ENCODE measurements at places on chromosomes 3 and 15.

DNA sequence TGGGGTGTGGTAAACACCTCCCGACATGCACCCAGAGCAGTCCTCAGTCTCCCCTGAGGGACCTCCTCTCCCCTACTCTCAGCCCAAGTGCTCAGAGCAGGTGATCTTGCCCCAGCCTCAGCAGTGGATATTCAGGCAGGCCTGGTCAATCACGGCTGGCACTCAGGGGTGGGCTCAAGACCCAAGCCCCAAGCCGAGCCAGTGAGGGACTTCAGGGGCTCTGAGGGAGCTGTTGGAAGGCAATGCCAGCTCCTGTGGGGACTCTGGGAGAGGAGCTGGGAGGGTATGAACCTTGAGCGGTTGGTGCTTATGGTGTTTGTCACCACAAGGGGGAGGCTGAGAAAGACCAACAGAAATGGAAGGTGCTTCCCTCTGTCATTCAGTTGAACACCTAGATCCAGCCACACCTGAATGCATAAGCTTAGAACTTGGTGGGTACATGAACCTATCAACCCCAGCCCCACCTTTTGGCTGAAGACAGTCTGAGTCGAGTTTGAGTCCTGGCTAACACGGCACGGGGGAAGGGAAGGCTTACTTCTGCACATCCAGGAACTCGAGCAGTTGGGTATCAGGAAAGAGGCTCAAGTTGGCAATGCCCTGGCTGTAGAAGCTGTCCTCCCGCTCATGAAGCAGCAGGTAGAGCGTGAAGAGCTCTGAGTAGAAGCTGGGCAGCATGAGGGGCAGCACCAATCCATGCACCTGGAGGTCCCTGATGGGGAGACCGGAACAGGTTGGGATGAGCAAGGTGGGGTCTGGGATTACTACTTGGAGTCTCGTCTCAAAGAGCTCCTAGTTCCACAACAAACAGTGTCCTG lies 19.2 kb downstream of the ALS2CL start:
- DNase-seq = no peak

DNA sequence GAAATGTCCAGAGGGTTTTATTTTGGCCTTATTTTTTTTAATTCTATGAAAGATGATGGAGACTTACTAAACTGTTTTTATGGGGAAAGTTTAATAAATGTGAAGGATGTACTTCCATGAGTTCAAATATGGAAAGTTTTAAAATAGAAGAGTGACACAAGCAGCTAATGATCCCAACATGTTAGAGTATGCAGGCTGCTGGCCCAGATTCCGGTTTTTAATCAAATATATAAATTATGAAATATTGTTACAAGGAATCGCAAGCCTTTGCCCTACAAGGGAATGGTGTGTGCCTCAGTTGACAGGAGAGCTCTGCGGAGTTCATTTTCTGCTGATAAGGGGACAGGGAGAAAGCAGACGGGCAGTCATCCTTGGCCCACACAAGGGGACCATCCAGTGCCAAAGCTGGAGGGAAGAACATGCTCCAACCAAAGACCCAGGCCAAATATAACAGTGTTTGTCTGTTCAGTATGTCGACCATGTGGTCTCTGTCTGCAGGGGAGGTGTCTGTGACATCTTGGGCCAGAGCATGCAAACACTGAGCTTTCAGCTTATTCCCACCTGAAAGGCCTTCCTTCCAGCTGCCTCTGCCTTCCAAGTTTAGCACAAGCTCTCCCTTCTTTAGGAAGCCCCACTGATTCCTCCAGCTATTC lies 69.8 kb downstream of the SSUH2 start:
- DNase-seq = no peak

- DNase-seq = no peak
Measured at GRCh38 chr15:42032376-42033213, 11.8 kb upstream of the PLA2G4E start.

DNA sequence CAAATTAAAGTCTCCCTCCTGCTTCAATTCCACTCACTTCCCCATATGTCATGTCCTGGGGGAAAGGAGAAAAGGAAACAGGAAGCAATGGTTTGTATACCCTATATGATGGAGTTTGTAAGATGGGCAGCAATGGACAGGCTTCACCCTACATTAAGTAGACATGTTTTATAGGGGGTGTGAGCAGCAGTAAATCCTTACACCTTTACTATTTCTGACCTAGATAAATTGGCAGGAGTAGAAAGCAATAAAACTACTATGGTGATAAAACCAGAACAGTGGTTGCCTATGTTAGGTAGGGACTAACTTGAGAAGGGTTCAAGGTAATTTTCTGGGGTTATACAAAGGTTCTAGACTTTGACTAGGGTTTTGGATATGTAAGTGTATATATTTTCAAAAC lies 301.7 kb downstream of the GBE1 start:
- no peak for DNase-seq

DNA sequence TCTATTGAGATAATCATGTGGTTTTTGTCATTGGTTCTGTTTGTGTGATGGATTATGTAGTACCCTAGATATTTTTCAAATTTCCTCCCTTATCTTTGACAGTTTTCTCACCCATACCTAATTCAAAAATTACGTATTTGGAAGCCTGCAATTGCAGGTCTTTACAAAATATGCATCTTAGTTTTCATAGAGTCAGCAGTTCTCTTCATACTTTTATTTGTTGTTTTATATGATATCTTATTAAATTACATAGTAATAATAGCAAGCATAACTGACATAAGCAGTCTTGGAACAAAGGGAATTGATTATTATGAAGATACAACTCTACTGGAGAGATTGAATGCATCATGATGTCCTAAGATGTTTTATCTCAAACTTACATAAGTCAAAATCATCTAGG lies 215.3 kb upstream of the CHRM5 start:
- no peak for DNase-seq

- DNase-seq = no peak
Measured at GRCh38 chr15:73515527-73515926, 72.6 kb downstream of the REC114 start.

- no peak for DNase-seq
Measured at GRCh38 chr3:105826778-105827634, 41.8 kb downstream of the CBLB start.

- DNase-seq = no peak
Measured at GRCh38 chr15:59105854-59106253, 908 bp downstream of the CCNB2 start.

DNA sequence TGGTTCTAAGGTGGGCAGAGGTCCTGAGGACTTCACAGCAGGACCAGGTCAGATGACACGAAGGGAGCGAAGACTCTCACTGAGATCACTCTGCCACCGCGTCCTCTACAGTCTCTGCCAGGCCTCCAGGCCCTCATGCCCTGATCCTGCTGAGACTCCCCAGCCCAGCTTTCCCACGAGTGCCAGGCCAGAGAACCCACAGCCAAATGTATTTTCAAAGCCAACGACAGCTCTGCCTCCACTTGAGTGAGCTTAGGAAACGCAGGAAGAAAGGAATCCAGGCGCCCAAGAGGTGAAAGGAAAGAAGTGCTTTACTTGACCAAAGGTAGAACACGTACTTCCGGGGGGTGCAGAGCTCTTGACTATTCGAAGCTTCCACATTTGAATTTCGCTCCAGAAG lies 275.0 kb downstream of the XXYLT1 start:
- DNase-seq = no peak

DNA sequence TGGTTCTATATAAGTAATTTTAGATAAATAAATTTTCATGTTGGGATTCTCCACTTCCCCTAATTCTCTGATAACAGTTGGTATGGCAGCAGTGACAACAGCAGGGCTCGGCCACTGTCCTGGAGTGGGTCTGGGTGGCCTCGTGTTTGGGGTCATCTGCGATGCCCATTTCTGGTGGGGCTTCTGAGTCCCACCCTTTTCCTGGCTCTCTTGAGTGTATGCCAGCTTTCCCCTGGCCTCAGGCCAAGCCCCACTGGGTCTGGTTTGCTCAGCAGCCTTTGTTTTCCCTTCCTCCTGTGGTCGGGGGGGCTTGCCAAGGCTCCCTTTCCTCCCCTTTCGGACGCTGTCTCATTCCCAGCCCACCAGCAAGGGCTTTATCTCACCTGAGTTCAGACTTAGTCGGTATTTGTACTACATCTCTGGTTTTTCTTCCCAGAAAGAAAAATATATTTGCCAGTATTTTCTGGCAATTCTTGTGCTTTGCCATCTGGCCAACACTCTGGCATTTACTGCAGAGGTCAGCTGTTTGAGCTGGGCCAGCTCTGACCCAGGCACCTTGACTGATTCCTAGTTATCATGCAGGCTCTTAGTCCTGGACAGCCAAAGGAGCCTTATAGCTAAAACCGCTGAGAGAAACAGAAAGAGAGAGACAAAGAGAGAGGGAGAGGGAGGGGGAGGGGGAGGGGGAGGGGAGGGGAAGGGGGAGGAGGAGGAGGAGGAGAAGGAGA lies 35.2 kb downstream of the MYZAP start:
- no peak for DNase-seq

GRCh38 chr3:56624725-56625124 lies 58.3 kb downstream of the TASOR start:
- DNase-seq = no peak

DNA sequence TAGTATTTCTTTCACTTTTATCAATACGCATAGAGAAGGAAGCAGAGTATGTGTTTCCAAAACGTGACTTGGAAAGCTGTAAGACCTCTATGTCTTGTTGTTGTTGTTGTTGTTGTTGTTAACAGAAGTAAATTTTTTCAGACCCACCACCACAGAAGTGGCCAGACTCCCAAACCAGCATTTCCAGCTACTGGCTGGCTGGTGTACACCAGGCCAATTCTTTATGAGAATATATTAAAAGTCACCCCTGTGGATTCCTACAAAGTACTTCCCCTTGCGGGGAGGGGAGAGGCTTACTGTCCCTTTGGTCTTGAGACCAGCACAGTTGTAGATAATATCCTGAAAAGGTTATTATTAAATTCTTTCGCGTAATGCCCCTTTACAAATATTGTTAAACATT lies 1.6 kb upstream of the FOXP1 start:
- no peak for DNase-seq

DNA sequence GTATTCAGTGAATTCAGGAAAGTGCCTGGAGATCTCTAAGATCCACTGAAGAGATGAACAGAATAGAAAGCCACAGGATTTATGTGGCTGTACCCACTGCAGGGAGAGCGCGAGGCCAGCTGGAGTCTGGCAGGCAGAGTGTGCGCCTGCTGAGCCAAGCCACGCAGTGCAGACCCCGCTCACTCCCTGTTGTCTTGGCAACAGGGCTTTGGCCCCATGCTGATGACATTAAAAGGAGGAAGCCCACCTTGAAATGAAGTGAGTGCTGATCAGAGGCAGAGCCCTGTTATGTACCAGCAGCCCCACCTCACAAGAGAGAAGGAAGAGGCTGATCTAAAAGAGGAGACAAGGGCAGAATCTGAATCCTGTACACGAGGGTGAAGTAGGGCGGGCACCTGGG lies 36.7 kb downstream of the PXYLP1 start:
- DNase-seq = no peak

- DNase-seq = no peak
Measured at GRCh38 chr3:101149251-101149650, 156.0 kb upstream of the ABI3BP start.

- DNase-seq = no peak
Measured at GRCh38 chr3:61141227-61141626, 110.0 kb downstream of the FHIT start.

DNA sequence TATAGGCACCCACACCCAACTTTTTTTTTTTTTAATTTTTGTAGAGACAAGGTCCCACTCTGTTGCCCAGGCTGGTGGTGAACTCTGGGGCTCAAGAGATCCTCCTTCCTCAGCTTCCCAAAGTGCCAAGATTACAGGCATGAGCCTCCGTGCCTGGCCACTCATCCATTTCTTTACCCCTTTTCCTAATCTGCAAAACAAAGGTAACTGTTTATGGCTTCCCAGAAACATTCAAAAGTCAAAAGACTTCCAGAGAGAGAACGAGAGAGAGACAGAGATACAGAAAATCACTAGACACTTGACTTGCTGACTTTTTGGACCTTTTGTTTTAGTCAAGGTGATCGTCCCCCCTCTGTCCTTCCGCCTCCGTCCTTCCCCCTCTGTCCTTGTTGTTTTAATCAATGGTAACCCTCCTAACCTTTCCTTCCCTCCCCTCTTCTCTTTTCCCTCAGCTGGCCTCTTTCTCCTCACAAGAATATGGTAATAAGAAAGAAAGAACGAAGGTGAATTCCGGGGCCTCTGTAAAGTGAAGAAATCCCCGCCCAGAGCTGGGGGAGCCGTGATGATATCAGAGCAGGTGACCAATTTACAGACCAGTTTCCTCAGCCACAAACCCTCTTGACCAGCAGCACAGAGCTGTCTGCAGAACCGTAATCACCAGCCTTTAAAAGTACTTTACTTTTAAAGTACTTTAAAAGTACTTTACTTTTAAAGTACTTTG lies 21.9 kb downstream of the KLHL6 start:
- DNase-seq = no peak

DNA sequence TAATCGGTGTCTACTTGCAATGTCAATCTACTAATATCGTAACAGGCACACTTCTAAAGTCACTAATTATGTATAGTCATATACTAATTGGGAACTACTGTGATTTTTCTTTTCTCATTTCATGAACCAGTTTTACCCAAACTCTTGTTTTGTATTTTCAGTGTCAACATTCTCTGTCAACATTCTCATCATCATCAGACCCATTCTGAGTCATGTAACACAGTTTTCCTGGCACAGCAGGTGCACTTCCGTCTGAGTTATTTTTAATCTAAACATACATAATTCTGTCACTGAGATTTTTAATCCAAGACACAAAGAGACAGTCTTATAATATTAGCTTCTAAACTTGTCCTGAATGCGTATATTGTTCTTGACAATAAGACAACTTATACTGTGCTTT lies 205.1 kb upstream of the EIF1B start:
- DNase-seq = no peak

DNA sequence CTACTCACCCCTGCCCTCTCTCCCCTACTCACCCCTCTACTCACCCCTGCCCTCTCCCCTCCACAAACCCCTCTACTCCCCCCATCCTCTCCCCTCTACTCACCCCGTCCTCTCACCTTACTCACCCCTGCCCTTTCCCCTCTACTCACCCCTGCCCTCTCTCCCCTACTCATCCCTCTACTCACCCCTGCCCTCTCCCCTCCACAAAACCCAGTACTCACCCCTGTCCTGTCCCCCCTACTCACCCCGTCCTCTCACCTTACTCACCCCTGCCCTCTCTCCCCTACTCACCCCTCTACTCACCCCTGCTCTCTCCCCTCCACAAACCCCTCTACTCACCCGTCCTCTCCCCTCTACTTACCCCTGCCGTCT lies 14.2 kb downstream of the BFSP2 start:
- no peak for DNase-seq

DNA sequence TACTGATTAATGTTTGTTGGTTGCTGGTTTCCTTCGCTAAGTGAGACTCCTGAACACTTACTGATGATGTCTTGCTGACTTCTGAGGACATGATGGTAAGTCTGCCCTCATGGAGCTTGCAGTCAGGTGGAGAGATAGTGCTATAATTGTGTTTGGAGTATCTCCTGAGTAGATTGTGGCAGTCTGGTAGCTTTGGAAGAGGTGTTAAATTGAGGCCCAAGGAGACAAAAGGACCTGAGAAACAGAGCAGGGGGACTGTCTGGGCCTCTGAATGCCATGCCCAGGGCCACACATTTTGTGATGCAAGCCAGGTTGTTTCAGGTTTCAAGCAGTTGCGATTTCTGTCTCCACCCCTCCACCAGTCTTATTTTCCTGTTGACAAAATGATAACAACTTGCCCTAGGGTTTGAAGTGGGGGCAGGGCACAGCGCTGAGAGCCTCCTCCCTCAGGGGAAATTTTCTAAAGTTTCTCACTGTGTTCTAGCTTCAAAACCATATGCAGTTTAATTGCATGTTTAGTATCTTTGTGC lies 16.7 kb downstream of the SMAD3 start:
- no peak for DNase-seq
